ENCODE measurements at places on chromosomes 4 and X.

DNA sequence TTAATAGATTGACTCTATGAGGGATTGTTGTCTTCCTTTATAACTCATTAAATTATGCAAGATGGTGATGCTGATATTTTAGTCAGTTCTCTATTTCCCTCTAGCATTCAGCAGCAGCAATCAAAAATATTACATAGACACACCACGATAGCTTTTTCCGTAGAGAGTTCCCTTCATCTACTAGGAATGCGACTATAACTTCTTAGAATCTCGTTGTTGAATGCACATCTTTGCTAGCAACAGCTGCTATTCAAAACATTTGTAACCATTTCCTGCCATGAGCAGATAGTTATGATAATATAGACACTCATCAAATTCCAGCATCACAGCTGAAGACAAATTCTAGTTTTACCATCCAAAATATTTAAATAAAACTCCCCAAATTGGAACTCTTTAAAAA lies 147.4 kb upstream of the FGF13 start:
- no peak for DNase-seq

- DNase-seq = no peak
Observed at GRCh38 chrX:116204932-116205331, 34.4 kb downstream of the AGTR2 start.

DNA sequence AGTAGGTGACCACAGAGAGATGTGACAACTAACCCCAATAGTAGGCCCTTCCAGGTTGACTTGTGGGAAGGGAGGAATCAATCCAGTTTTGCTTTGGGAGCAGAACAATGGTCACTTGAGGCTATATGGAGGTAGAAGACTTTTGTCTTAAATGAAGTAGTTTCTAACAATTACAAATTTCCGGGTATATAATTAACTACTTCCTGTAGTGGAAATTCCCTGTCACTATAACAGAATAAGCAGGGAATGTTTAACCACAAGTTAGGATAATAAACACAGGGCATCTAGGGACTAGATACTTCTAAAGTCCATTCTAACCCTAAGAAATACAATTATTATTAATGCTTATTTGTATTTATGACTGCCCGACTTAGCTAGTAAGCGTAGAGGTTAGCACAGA lies 99.0 kb upstream of the TRPC3 start:
- DNase-seq = no peak

DNA sequence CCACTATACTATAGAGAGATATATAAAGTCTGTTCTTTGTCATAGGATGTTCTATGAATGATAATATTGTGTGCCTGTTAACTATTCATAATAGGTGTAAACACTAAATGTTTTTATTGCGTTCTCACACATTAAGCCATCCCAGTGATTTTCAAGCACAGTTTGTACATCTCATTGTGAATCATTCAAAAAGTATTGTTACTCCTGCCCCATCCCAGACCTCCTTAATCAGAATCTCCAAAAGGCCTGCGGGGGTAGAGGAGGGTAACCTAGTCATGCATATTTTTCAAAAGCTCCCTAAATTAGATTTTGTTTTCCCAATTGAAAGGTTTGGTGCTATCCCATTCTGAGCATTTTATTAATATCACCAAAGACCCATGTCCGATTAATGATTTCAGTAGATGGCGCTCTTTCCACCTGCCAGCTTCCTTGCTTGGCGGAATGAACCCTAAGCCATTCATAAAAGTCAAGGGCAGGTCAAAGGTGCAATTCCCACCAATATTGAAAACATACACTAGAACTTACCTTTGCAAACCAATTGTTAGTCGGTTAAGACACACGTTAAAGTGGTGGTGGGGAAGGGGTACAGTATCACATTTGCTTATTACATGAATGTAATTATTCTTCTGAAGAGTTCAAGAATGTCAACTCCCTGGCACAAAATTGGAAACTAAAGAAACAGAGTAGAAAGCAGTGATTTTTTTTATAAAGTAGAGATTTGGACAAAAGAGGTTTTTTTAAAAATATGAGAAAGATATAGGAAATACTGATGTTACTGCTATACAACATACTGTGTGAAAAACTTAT lies 5.8 kb upstream of the TET2 start:
- DNase-seq = peak; percentile 18

- no peak for DNase-seq
Observed at GRCh38 chrX:29295987-29296680, 708.9 kb downstream of the IL1RAPL1 start.

DNA sequence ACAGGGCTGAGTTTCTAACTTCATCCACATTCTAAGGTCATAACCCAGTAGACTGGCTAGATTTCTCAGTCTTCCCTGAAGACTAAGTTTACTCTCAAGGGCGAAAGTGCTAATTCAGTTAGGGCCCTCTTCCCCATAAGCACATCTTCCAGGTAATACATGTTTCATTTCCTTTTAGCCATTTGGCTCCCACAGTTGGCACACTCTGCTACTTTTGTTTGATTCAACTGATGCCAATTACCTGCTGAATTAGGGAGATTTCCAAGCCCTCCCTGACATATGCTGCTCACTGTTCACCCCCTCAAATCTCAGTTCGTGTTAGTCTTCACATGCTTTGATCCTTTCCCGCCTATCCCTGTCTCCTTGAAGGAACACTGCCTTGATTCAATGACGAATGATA lies 17.0 kb upstream of the WDR17 start:
- DNase-seq = no peak

GRCh38 chrX:55839485-55839884 lies 121.9 kb downstream of the RRAGB start:
- DNase-seq = no peak

DNA sequence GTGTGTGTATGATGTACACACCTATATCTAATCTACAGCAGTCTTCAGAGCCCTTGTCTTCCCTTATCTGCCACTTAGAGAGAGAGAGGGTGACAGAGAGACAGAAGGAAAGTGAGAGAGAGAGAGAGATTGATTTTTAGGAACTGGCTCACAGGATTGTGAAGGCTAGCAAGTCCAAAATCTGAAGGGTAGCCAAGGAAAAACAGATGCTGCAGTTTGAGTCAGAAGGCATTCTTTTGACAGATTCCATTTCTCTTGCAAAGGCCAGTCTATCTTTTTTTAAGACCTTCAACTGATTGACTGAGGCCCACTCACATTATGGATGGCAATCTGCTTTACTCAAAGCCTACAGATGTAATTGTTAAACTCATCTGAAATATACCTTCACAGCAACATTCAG lies 664.0 kb upstream of the IGFBP7 start:
- DNase-seq = no peak

- DNase-seq = no peak
Observed at GRCh38 chrX:105822138-105823091, at the start of gene NRK. Gene NRK, plus strand, starts transcription at chrX:105822539. Its CDS starts 307 bp downstream, at chrX:105822846.

GRCh38 chr4:24937917-24938281 lies 25.1 kb upstream of the CCDC149 start:
- no peak for DNase-seq

GRCh38 chrX:18855919-18856644 lies 127.8 kb downstream of the PHKA2 start:
- no peak for DNase-seq
